ENCODE measurements at places on chromosomes 6 and 20.

GRCh38 chr6:46281110-46281509 lies 110.3 kb upstream of the ENPP5 start:
- DNase-seq, result no peak

- DNase-seq, result no peak
These were observed 15.5 kb downstream of the PPIL6 start for GRCh38 chr6:109424946-109425345.

DNA sequence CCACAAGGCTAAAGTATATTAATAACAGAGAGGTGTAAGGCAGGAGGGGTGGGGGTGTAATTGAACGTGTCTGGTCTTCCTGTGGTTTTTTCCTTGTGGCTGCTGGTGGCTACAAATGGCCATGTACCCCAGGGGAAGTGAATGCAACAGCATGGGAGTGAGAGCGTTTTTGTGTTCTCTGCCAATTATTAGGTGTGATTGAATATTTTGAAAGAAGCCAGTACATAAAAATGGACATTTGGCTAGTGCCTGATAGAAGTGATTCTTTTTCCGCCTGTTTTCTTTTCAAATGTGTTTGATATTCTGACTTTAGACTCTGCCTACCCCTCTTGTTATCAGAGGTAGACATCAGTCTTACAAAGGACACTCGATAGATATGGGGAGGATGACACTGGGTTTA lies 141.3 kb downstream of the PRL start:
- no peak for DNase-seq

DNA sequence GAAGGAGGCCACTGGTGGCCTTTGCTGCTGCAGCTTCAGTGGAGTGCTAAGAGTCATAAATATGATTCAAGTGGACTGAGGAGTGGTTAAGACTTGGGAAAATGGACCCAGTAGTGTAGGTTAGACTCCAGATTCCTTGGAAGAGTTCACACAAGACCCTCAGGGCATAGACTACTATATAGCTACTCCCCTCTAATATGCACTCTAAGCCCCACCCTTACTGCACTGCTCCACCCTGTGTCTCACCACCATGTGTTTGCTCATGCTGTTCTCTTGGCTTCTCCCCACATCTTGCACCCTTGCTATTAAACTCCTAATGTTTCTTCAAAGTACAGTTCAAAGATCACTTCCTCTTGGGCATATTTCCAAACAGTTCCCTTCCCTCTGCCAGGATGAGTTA lies 5.7 kb downstream of the KCNQ5 start:
- no peak for DNase-seq

DNA sequence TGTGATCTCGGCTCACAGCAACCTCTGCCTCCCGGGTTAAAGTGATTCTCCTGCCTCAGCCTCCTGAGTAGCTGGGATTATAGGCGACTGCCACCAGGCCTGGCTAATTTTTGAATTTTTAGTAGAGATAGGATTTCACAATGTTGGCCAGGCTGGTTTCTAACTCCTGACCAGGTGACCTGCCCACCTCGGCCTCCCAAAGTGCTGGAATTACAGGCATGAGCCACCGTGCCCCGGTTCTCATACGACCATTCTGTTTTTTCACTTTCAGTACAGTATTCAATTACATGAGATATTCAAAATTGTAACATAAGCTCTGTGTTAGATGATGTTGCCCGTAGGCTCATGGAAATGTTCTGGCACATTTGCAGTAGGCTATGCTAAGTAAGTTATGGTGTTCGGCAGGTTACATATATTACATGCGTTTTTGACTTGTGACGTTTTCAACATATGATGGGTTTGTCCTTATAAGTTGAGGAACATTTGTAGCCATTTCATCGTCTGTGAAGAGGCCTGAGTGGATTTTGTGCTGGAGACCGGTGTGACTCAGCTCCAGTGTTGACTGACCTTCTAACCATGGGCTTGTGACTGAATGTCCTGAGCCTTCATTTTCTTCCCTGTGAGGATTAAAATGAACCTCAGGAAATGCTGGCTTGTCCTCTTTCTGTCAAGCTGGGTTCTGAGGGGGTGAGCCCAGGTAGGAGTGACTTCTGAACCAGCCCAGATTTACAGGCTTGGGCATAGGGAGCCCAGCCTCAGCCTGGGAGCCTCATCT lies 12.2 kb downstream of the PPARD start:
- DNase-seq, result no peak

DNA sequence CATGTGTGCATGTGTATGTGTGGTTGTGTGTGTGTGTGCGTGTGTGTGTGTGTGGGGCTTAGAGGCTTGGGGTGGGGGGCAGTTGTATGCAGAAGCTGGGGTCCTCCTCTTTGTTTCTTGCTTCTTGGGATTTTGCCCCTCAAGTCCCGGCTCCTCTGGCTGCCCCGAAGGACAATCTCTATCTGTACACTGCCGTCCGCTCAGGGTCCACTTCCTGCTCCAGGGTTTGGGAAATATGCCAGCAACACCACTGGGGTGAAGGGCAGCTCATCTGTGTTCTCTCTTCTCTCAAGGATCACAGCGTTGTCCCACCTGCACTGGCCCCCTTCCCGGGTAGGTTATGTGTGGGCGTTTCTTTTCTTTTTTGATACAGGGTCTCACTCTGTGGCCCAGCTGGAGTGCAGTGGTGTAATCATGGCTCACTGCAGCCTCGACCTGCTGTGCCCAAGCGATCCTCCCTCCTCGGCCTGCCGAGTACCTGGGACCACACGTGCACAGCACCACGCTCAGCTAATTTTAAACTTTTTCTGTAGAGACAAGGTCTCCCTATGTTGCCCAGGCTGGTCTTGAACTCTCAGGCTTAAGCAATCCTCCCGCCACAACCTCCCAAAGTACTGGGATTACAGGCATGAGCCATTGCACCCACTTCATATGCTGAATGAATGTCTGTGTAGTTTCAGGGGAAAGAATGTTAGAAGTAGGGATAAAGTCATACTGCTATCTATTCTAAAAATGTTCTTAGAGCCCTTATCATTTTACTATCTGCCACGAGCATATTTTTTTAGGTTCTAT lies 25.7 kb downstream of the SLC2A4RG start:
- DNase-seq, result no peak

DNA sequence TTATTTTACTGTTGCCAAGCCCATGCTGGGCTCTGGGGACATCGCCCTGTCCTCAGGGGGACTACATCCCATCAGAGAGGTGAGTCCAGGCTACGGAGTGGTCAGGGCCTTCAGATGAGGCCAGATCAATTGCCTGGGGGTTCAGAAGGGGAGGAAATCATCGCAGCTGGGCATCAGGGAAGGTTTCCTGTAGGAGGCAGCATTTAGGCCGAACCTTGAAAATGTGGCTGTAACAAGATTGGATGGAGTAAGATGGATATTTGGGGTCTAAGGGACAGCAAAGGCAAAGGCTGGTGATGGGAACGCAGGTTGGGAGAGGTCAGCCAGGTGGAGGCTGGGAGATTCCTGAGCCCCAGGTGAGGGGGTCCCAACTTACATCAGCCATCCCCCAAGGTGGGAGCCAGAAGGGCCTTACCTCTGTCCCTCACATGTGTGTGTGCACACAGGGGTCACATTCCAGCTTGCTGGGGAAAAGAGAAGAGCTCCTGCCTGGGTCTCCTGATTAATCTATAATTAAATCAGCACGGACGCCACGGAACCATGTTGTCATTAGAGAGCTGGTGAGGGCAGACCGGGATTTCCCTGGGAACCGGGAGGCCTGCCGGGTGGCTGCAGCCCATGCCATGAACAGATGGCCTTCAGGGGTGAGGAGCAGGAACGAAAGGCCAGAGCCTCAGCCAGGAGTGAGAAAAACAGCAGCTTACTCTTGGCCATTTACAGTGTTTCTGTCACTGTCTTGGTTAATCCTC lies 30.5 kb upstream of the DLGAP4 start:
- DNase-seq, result no peak

- no peak for DNase-seq
These were observed 117.0 kb downstream of the ME1 start for GRCh38 chr6:83313882-83314281.

DNA sequence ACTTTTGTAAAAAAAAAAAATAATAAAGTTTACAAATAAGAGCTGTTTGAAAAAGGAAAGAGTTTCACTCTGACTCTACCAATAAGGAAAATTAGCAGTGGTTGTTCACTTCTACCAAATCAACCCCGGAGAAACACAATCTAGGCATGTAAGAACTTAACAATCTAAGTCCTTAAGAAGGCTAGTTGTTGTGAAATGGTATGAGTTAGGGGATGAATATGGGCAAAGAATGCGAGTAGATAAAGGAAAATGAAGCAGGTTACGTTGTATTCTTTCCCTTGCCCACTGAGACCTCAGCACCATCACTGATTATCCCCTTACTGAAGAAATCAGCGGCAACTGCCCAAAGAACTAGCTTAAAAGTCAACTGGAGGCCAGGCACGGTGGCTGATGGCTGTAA lies 15.4 kb downstream of the MOCS1 start:
- no peak for DNase-seq

DNA sequence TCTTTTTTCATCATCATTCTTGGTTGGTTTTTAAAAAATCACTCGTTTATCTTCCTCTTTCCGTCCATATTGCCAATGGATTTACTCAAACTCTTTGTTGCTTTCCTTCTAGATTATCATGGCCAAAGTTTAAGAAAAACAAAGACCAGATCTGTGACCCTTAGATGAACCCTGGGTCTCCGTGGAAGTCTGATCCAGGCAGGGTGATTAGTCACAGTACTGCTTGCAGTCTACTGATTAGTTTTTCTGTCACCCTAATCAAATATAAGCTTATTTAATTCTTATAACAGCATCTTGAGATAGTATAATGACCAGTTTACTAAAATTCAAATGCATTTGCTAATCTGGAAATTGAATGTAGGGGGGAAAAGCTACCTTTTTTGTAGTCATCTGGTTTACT lies 6.0 kb upstream of the SMIM28 start:
- no peak for DNase-seq

GRCh38 chr20:58149437-58150091 lies 78.9 kb downstream of the ANKRD60 start:
- no peak for DNase-seq

DNA sequence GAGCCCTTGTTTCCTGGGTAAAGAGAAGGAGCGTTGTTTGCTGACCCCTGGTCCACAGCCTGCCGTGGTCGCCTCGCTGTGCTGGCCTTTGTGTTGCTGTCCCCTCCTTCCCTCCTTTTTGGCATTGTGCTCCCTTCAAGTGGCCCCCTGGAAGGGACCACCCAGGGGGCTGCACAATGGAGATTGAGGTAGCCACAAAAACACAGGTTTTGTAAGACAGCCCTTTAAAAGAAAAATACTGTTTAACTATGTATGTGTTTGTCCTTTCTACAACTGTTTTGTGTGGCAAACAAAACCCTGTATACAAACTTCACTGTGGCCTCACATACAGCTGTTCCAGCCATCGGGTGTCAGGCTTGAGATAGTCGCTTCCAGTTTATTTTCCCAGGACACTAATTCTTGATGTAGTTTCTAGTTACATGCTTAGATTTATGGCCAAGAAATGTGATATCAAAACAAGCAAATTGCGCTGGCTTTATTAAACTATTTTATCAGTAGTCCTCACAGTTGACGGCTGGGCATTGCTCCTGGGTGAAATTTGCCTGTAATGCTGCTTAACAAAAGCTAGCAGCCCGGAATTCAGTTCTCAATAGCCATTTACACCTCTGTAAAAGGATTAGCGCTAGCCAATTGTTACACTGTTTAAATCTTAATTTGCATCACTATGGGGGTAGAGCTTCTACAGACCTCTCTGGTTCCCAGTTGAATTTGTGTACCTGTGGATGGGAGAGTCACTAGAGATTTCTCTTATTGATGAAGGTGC lies 64.1 kb downstream of the KIZ start:
- DNase-seq, result no peak

GRCh38 chr20:4229415-4229814 lies 214.1 kb upstream of the RNF24 start:
- DNase-seq, result no peak

DNA sequence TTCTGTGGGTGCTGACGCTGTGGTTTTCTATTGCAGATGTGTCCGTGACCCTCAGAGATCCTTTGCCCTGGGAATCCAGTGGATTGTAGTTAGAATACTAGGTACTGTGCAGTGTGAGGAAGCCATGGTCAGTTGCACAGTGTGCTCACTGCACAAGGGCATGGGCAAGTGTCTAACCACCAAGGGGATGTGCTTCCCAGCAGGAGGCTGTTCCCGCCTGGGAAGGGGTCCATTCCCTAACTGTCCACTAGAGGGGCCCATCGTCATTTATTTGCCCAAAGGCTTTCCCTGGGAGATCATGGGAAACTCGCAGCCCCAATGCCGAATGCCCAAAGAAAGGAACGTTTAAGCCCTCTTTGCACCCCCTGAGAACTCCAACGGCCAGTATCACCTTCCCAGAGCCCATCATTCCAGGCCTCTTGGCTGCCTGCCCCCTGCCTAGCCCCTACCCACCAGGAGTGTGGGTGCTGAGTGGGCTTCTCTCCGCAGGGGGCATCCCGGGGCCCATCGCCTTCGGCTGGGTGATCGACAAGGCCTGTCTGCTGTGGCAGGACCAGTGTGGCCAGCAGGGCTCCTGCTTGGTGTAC lies 26.2 kb downstream of the SLCO4A1 start:
- DNase-seq, result peak; percentile 65

- DNase-seq, result no peak
These were observed 166.6 kb upstream of the TAB2 start for GRCh38 chr6:149150801-149151398.

GRCh38 chr20:1277529-1278322 lies 11.6 kb downstream of the SNPH start:
- no peak for DNase-seq

- DNase-seq, result no peak
These were observed 20.1 kb downstream of the NT5E start for GRCh38 chr6:85470023-85470410.

DNA sequence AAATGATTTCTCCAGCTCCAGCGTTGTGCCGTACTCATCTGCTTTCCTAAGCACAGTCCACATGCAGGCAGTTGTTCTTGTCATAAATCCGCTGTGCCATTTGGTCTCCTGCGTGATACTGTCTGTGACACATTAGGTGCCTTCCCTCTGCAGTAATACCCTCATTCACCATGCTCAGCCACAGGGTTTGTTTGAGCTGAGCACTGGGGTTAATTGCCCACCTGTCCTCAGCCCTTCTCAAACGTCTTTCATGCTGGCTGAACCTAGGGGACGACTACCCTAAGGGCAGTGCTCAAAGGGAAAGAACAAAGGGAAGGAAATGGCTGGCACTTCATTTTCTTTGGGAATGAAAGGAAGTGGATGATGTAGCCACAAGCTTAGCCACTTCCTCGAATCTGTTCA lies 64.2 kb upstream of the MYLIP start:
- DNase-seq, result no peak

GRCh38 chr20:63441136-63442099 lies 31.0 kb downstream of the KCNQ2 start:
- no peak for DNase-seq

DNA sequence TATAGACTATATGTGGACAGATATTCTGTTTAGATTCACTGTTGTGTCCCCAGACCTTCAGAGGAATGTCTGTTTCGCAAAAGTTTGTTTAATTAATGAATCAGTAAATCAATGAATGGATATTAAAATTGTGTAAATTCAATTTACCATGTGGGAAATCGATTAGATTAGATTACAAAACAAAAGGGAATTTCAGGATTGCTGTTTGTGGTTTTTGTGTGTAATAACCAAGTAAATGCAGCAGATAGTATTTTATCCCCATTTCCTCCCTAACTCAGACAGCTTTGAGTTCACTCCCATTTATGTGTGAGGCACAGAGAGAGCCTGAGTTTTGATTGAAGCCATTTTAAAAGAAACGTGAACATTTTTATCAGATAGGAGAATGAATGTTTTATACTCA lies 214.8 kb downstream of the ADGB start:
- DNase-seq, result no peak

GRCh38 chr6:42344756-42345155 lies 107.0 kb downstream of the TRERF1 start:
- DNase-seq, result no peak
